ENCODE measurements at places on chromosomes 2 and 18.

- DNase-seq = no peak
Measured at GRCh38 chr18:76430636-76431035, 64.4 kb downstream of the ZNF516 start.

DNA sequence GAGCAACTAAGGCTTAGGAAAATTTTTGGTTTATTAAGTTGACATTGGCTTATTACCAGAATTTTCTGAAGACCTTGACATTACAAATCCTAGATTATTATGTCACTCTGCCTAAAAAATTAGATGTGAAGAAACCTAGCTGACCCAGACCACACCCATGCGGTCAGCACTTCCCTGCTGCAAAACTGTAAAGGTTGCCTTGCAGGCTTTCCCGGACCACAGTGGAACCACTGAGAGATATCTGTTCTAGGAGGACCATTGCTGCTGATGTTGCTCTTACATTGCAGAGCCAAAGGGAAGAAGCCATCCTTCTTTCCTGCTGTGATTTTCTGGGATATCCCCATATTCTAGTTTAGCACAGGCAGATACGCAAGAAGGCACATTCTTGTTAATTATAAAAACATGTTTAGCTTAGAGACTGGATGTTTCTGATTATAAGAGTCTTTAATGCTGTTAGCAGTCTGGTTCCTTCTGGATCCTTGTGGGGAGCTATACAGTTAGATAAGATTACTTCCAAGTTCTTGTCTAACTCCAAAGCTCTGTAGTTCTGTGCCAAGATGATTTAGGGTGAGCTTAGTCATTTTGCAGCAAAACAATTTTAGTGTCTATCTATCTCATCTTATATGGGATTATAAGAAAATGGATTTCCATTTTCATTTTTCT lies 70.2 kb downstream of the AOX1 start:
- DNase-seq = no peak

- DNase-seq = no peak
Measured at GRCh38 chr2:218985021-218985324, at the start of gene FEV. Gene FEV, minus strand, starts transcription at chr2:218985184. Its CDS starts 109 bp downstream, at chr2:218985075.

DNA sequence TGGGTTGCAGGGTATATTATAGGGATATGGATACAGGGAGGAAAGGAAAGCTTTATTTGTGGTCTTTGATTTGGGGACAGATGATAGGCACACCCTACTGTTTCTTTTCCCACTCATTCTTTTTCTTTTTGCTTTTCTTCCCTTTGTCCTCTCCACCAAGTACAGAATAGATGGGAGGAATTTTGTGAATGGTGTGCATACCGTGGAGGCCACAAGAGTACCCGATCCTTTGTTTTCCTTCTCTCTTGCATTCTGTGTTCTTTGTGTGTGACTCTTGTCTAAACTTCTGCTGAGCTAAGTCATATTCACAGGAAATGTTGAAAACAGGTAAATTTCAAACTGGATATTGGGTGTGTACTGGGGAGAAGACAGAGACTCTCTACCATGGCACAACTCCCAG lies 321.4 kb upstream of the SLC8A1 start:
- no peak for DNase-seq

DNA sequence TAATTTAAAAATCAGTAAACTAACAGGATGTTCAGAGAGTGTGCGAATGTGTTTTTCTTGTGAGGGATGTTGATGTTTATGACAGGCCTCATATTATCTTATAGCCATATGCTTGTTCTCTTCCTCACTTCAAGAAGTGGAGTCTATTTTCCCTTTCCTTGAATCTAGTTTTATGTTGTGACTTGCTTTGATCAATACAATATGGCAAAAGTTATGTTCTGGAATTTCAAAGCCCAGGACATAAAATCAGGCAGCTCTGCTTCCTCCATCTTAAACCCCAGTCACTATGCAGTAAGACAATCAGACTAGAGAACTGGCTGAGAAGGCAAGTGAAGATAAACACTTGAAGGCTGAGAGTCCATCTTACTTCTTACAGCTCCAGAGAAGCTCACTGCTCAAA lies 585.1 kb upstream of the NETO1 start:
- no peak for DNase-seq

DNA sequence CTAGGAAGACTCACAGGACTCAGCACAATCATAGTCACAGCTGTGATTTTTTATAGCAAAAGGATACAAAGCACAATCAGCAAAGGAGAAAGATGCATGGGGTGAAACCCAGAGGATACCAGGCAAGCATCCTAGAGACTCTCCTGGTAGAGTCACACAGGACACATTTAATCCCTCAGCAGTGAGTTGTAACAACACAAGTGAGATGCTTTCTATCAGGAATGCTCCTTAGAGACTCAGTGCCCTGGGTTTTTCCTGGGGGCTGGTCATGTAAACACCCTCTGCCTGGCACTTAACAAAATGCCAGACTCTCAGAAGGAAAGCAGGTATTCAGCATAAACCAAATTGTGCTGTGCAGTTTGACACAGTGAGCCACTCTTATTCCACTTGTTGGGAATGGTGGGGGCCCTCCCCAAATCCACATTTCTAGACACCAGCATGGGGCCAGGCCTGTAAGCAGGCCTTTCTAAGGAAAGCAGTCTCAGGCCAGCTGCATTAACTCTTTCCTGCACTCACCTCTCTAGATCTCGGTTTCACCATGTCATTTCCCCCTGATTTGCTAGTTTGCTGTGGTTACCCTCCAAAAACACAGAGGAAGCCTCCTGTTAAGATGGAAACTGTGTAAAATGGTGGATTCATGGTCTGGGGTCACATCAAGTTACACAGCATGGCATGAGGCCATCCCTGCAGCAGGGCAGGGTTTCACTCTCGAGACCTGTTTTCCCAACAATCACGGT lies 16.9 kb upstream of the RNU4ATAC start:
- DNase-seq = no peak

- DNase-seq = no peak
Measured at GRCh38 chr2:182259629-182260150, 167.1 kb downstream of the PDE1A start.

DNA sequence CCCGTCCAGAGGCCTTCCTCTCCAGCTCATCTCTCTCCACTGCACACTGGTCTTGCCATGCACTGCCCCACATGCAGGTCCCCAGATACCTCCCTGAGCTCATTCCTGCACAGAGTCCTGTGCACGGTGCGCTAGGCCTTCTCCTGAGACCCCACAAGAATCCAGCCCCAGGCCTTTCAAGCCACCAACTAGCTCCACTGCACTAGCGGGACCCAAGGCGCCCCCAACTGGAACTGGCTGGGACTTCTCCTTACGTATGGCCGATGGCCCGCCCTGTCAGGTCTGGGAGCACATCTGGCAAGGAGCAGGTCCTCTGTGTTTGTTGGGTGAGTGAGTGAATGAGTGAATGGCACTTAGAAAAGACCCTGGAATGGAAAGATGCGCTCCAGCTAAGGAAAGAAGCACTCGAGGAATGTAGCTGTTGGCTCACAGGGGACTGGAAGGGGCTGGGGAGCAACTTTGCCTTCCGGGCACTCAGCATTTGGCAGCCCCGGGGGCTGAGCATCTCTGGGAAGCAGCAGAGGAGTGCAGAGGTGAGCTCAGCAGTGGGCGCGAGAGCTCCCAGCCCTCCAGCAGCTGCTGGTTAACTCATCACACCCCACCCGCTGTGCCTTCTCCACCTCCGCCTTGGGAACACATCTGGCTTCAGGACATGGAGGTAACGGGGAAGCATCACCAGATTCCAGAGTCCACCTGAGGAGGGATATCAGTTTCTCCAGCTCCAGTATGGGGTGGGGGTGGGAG lies 223.1 kb downstream of the GLI2 start:
- DNase-seq = no peak

DNA sequence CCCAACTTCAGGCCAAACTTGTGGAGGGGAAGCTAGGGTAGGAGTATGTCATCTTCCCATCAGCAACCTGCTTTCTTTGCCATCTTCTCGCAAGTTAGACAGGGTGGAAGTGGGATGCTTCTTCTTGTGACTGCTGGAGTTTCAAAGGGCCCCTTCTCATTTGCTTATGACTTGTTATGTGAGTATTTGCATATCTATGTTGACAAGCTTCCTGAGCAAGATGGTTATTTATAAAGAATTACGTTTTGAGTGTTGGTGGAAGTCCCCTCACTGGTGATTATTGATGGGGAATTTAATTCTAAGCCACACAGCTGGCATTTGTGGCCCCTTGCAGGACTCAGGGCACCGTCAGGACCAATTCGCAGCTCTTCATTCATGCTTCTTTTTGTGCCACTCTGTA lies 791.0 kb downstream of the LRRTM4 start:
- no peak for DNase-seq
